ENCODE measurements at places on chromosomes 7 and 10.

GRCh38 chr7:23469150-23469960, 936 bp downstream of the IGF2BP3 start:
- no peak for DNase-seq

DNA sequence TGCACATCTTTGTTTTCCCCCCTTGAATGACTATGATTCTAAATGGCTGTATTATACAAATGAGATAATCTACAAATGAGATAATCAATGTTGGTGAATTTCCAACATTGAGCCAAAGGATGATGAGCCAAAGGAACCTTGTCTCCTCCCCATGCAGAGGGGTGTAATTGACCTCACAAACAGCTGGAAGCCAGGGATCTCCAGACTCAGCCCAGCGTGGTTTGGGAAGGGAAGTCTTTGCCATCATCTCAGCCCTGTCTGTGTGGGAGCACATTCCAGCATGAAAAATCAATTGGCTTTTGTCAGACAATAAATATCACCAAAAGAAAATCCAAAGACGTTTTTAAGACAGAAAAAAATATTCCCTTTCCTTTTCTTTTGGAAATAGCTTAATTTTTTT, 271.5 kb upstream of the AOAH start:
- DNase-seq = no peak

DNA sequence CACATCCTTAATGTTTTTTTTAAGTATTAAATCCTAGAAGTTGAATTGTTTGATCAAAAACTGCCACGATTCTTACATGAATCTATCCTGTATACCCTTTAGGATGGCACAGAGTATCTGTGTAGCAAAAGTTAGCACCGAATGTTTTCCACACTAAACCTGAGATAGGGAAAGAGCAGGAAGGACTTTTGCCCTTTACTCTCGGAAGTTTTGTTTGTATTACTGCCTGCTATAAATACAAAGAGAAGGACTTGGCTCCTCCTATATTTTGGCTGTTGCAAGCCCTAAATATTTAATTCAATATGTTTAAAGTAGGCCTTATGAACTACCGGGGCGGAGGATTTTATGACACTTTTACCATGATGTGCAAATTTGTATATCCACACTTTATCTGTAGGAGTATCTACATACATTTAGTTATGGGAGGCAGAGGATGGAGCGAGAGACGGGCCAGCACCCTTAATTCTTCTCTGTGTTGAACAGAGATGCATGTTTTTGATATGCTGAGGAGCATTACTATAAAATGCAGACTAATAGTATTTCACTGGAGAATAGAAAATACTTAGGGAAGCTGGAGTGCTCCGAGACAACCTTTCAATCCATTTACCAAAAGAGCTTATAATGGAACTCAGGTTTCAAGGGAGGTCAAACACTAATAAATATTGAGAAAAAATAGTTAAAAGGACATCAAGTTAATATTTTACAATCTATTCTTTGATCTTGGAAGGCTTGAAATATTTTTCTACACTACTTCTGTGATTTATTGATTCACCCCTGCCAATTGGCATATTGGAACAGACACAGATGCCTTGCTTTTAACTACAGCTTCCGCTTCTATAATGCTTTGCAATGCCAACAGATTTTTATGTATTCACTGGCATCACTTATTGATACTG, 97.4 kb downstream of the CHN2 start:
- no peak for DNase-seq

GRCh38 chr7:101165075-101165957, at the start of gene VGF:
VGF (minus strand) TSS chr7:101165569; CDS start chr7:101164843, 726 bp downstream.
- peak; percentile 92 for DNase-seq

DNA sequence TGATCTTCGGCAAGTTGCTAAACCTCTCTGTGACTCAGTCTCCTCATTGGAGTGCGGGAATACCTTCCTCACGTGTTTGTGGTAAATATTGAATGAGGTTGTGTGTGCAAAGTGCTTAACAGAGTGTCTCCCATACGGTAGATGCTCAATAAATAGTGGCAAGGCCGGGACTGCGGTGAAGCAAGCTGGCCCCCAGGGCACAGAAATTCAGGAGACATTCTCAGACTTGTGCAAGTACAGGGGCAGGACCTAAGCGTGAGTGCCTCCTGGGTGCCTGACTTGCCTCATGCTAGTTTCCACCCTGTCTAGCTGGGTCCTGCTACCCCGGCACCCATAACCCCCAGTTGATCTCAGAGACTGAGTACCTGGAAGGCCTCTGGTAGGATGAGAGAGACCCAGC, 97.8 kb downstream of the CDH23 start:
- DNase-seq = no peak

- no peak for DNase-seq
These were observed 1156.7 kb downstream of the GATA3 start for GRCh38 chr10:9211228-9211627.
